ENCODE measurements at places on chromosomes 12 and 14.

DNA sequence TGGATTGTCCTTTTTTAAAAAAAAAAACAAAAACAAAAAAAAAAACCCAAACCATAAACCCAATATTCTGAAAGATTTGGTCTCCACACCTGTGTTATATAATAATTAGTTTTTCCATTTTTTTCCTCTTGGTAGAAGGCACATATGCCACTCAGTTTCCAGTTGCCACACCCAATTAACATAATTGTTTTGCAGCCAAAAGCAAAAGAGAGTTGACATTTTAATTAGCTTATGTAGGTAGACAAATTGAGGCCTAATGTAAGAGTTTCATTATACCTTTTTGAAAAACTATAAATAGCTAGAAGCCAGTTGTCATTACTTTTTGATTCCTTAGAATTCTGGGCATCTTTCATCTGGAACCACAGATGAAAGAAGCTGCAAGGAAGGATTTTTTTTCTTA is 21.0 kb downstream of the PTPN11 start:
- DNase-seq: no peak

GRCh38 chr12:24814379-24815113 is 134.4 kb downstream of the BCAT1 start:
- DNase-seq: peak; percentile 12

GRCh38 chr12:90037740-90038139 is 329.1 kb upstream of the ATP2B1 start:
- DNase-seq: no peak

DNA sequence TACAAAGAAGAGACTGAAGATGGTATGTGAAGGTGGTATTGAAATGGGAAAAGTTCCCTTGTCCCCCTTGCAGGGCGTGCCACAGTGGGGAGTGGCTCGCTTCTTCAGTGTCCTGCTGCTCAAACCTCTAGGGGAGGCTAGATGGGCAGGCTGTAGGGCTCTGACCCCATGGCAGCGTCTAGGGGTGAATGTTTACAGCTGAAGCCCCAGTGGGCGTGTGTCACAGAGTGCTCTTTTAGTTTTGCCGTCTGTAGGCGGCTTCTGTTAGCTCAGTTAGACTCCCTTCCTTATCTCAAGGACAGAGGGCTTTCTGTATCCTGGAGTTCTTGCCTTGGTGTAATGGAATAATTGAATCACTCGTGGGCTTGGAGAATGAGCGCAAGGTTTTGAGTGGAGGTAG is 266.2 kb downstream of the RAD51B start:
- DNase-seq: no peak

DNA sequence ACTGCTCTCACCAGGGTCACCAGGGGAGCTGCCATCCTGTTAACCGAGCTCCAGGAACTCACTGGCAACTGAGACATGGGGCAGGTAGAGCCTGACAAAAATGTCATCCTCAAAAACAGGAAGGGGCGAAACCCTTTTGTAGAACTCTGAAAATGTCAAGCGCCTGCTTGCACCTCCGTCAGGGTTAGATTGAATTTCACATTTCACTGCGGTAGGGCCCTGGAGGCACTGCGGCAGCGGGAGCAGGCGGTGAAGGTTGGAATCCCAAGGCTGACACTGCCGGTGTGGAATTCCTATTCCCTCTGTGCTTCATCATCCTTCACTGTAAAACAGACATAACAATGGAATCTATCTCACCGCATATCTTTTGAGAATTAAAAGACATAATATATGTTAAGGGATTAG is 142.8 kb upstream of the TMCC3 start:
- DNase-seq: no peak

DNA sequence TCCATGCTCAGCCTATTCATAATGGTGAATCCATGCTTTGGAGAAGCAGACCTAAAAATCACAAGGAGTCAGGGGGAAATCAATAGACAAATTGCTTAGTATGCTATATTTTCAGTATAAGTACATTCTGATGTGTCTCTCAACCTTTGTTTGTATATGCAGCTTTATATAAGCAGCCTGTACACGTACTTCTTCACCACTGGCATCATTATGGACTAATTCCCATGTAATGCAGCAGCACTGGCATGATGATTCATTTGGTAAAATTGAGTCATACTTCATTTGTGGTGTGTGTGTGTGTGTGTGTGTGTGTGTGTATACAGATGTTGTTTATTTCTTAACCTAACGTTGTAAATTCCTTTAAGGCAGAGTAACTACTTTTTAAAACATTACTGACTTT is 10.9 kb downstream of the DCP1B start:
- no peak for DNase-seq

DNA sequence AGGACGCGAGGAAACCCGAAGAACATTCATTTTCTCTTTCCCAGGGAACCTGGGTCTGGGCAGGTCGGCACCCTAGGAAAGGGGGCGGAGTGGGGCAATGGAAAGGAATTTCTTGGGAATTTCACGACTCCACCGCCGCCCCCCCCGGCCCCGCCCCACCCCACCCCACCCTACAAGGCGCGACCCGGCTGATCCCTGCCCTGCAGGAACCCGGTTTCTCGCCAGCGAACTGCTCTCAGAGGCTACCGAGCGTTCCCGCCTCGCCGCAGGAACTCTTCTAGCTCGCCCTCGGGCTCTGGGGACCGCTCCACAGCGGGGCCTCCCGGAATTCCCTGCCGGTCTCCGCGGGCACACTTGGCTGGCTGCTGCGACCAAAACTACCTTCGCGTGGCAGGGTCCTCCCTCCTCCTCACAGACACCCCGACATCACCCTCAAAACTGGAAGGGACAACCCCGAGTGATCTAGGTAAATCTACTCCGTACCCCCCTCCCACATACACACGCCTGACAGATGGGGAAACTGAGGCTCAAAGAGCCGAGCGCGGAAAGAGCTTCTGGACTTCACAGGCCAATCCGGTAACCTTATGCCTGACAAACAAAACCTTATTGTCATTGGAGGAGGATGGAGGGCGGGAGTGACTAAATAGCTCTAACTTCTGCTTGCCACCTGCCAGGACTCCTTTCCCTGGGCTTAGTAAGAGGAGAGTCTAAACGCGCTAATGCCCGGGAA is 785 bp upstream of the ACTN1 start:
- no peak for DNase-seq

GRCh38 chr12:48807981-48808380 is 10.3 kb upstream of the CACNB3 start:
- DNase-seq: no peak

DNA sequence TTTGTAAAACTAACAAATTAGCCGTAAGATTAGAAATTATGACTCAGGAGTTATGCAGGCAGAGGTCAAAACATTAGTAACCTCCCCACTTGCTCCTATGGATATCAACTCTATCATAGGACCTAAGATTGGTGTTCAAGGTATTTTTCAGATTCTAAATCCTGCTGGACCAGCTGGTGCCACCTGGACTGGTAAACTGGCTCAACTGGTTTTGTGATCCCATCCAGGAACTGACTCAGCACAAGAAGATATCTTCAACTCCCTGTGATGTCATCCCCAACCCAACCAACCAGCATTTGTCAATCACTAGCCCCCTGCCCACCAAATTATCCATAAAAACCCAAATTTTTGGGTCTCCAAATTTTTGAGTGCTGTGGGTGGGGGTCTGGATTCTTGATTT is 98.1 kb upstream of the OR4E1 start:
- DNase-seq: no peak
